ENCODE measurements at places on chromosomes 1 and 21.

DNA sequence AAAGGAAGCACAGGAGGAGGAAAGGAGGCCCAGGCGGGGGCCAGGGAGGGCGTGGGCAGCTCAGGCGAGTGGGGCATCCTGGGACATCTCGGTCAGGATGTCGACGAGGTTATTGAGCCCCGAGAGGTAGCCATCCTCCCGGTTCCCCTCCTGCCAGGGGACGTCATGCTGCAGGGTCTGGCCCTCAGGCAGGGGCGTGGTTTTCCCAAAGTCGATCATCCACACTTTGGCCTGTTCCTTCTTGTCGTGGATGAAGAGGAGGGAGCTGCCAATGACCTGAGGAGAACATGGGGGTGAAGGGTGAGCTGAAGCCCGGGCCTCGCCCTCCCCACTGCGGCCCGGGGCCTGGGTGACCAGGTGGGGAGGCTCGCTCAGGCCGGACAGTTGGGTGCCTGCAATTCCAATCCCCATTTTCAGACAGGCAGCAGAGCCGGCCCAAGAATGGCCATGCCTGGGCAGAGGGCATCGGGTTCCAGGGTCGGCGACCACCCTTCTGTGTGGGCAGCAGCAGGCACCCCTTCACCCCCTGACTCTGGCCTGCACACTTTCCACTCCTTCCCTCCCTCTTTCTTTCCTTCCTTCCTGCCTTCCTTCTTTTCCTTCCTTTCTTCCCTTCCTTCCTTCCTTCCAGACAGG, 86.2 kb downstream of the STUM start:
- no peak for DNase-seq

DNA sequence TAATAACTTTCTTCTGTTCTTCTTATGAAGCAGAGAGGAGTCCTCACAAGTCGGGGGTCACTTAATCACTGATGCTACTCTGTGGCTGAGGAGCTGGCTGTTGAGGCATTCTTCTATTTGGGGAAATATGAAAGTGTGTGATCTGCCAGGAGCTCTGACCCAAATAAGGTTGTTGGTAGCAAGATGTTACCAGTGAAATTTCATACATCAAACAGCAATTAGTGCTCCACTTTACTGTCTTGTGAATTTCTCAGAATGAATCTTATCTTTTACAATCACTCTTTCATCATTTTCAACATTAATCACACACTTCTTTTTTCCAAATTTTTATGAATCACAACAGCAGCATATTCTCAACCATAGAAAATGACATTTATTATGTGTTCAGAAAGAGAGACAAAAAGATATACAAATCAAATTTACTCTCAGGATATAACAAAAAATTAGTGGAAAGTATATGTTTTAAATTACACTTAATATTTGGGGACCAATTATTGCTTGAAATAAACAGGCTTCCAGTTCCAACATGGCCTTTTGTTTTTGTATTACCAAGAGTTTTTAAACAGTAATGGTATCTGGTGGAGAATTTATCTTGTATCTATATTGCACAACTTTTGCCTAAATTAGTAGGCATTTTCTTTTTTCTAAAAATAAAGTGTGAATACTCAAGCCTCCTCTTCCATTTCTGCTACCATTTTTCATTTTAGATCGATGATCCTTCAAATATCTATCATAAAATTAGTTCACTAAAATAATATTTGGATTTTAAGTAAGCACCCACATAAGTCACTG, 9.6 kb downstream of the PTGER3 start:
- DNase-seq: no peak

- DNase-seq: no peak
Measured at GRCh38 chr1:25519624-25520023, 23.8 kb upstream of the LDLRAP1 start.

GRCh38 chr1:110928191-110928590, 35.5 kb downstream of the LRIF1 start:
- DNase-seq: no peak

DNA sequence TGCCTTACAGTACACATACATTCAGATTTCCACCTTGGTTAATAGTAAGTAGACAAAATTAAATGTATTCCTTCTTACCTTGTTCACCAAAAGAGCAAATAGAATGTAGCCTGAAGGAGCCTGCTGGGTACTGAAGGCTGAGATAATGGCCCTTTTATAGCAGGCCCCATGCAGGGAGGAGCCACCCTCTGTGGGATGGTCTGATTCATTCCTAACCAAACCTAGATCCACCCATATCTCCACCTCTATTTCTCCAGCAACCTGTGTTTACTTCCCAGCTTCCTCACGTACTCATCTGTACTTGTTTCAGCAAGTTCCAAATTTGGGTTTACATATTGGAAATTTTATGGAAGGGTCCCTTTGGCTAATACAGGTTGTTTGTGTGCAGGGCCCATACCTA, at the start of gene FLG:
TSS of gene FLG (minus strand) at position 129 of the 400 bp plus-strand sequence. CDS start 9,783 bp downstream, outside the sequence.
- no peak for DNase-seq

- no peak for DNase-seq
Measured at GRCh38 chr1:71949681-71950080, 332.7 kb downstream of the NEGR1 start.

- DNase-seq: no peak
Measured at GRCh38 chr1:230301322-230301721, 124.8 kb downstream of the PGBD5 start.

- no peak for DNase-seq
Measured at GRCh38 chr21:43759651-43760050, 16.5 kb downstream of the CSTB start.

DNA sequence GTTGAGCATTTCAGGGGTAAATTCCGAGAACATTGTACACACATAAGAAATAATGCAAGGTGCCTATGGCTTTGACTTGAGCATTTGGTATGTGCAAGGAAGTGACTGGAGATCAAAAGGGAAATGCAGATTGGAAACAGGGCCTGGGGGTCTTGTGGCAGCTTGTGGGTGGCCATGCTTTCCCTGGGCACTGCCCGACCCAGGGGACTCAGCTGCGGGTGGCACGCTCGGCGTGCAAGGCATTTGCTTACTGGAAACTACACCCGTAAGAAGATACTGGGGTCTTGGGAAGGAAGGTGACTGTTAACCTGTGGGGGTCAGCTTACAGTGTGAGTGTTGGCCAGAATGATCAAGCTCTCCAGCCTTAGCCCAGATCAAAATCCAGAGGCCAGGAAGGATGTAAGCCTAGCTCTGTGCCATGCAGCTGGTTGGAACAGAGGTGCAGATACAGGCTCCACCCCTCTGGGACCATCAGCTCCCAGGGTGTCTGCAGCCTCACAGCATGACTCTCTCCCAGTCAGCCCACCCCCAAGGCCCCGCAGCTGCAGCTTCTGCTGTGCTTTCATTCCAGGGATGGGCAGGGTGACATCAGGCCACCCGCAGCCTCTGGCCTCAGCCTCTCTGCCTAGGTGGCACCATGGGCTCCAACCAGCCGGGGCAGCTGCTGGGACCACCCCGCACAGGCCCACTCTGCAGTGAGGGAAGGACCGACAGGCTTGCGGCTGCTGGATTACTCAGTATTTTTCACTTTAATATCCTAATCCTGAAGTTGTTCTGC, 55.1 kb downstream of the KIF26B start:
- no peak for DNase-seq

DNA sequence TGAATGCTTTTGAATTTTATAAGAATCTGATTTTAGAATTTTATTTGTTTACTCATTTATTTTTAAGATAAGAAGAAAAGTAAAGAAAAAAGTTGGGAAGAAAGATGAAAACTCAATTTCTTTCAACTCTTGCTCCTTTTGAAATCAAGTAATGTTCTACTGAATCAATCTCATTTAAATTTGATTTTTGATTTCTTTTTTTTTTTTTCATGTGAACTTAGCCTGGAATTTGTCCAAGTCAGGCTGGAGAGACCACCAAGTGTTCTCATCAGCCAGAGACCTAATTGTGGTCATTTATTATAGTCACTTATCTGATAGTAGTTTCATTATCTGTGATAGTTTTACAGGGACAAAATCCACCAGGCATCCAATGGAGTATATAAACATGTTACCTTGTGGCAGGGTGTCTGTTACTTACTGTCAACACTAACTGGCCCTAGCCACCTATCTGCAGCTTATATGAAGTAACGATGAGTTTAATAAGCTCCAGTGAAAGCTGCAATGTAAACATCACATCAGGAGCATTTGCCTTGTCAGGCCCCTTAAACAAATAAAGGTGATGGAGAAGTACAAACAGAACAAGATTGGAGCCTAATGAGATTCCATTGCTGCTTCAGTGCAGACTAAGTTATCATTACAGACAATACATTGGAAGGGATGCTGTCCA, 39.2 kb downstream of the HLX start:
- no peak for DNase-seq

GRCh38 chr1:117591252-117591651, 14.6 kb upstream of the TENT5C start:
- no peak for DNase-seq

DNA sequence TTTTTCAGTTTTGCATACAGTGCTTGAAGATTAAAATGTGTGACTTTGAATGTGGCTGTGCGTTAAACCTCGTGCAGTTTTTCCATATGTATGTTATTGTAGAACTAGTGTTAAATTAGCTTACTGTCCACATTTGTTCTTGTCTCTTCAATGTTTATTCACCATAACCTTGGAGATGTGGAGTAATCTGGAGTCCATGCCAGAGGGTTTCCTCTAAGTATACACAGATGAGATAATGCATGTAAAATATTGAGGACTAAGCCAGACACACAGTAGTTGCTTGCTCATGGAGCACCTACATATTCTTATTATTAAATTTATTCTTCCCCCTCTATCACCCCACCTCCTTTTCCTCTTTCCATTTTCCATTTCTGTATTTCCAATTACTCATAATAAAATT, 7.7 kb upstream of the GIPC2 start:
- no peak for DNase-seq

DNA sequence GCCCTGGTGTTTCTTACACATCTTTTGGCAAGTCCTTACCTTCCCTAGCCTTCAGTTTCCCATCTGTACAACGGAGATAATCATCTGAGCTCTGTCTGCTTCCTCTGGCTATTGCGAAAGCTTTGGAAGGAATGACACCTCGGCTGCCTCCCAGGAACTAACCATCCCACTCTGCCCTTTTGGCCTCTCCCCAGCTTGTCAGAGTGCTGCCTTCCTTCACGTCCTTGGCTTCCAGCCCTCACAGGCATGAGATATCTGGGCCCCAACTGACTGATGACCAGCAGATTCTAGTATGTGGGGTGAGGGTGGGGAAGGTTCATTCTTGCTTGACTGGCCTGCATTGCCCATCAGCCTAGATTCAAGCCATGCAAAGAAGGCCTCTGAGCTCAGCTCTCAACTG, 253.1 kb upstream of the FGGY start:
- DNase-seq: no peak

GRCh38 chr21:46661211-46661625, 25.7 kb downstream of the PRMT2 start:
- DNase-seq: no peak

DNA sequence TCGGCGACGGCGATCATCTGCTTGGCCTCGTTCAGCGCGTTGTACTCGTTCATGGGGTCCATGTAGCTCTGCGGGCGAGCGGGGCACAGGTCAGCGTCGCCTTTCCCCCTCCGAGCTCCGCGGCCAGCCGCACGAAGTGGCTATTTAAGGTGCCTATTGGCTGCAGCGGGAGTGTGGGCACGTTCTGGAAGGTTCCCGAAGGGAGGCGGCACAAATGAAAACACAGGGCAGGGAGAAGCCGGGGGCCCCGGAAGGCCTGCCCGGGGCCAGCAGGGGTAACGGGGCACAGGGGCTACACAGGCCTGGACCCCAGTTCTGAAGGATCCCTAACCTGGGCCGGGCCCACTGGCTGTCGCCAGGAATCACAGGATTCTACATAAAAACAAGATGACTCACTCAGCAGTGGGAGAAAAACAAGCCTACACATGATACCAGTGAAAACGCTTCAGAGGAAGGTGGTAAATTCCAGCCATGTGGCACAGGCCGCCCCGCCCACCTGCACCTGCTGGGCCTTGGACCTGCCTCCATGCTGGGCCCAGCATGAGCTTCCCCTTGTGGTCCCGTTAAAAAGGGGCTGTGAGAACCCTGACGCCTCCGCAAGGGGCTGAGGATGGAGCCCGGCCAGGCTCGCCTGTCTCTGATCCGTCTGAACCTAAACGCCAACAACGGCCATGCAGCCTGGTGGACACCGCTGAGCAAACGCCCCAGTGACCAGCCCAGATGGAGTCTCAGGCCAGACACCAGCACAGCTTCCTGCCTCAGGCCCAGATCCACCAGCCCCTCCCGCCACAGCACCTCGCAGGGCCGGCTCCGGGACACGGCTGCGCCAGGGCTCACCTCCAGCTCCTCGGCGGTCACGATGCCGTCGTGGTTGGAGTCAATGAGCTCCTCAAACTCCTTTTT, 3.9 kb upstream of the TNFRSF4 start:
- no peak for DNase-seq

DNA sequence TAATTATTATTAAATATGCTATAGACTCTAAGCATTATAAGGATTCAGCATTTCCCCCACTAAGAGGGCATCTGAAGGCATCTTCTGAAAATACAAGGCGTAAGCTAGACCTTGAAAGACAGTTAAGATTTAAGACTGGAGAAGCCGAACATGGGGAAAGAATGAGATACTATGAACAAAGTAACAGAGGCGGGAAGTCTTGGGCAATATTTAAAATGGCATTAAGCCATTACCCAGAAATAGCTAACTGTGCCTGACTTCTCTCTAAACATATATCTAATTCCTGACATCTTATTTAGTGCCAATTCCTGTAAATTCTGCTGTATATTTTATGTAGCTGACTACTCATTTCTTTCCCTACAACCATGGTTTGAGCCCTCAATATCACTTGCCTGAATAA, 20.9 kb downstream of the DPH5 start:
- DNase-seq: no peak

DNA sequence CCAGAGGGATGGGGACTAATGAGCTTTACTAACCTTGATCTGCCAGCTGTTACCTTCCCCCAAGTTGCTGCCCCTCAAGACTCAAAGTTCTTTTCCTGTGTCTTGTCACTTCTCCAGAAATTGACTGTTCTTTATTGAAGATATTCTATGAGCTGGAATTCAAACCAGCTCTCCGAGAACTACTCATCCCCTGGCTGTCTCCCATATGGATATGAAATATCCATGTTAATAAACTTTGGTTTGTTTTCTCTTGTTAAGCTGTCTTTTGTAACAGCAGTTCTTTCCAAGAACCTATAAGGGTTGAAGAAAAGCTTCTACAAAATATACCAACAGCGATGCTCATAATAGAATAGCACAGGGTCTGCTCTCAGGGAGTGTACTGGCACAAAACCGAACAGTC, 77.0 kb downstream of the CAMK2N1 start:
- DNase-seq: no peak

DNA sequence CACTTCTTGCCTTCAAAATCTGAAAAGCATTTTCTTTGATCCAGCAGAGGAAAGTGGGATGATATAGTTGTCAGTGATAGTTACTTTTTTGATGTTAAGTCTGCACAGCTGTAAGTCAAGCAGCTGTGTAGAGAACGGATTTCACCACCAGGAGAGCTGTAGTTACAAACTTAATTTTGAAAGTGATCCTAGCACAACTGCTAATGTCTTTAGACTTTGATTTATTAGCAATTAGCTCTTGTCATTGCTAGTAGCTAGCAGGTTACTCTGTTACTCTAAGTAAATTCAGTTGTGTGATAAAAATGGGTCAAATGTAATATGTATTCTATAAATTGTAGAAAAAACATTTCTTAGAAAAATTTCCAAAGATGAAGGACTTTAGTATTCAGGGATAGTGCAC, 46.0 kb downstream of the ALG6 start:
- no peak for DNase-seq

- no peak for DNase-seq
Measured at GRCh38 chr1:31637915-31638673, 6.6 kb downstream of the PEF1 start.

- no peak for DNase-seq
Measured at GRCh38 chr1:61287014-61287413, 204.7 kb downstream of the NFIA start.

- no peak for DNase-seq
Measured at GRCh38 chr1:998995-999724, 737 bp downstream of the HES4 start.

- no peak for DNase-seq
Measured at GRCh38 chr21:41582298-41582840, 74.4 kb upstream of the TMPRSS2 start.
